ENCODE measurements at places on chromosomes 11 and 22. TPM values are rescaled to one million over a fixed set of nuclear protein-coding genes. Genes with fewer than 3 reads are reported as not detected.

C11orf42 gene
- total RNA-seq, result not detected

EPS8L2 gene
- total RNA-seq, result 22.6 TPM

OR56A1 gene
- not detected for total RNA-seq

TRABD gene
- 38.3 TPM for total RNA-seq

C11orf52 gene
- 7.4 TPM for total RNA-seq

NAALADL1 gene
- 2.3 TPM for total RNA-seq

LDHAL6A gene
- total RNA-seq, result not detected

FAM111B gene
- total RNA-seq, result 1.8 TPM

FUT4 gene
- total RNA-seq, result 5.0 TPM

All from cardiac muscle cell (in vitro differentiated cells and primary cell).